ENCODE measurements at places on chromosomes 13 and 19. TPM values are rescaled to one million over a fixed set of nuclear protein-coding genes. Genes with fewer than 3 reads are reported as not detected.

Gene NLRP11
- polyA plus RNA-seq: 0.17 TPM

Gene DHX34
- 10.1 TPM for polyA plus RNA-seq

Gene ZNF579
- 13.8 TPM for polyA plus RNA-seq

Gene IQCN
- polyA plus RNA-seq: 6.6 TPM

Gene NALCN
- 1.2 TPM for polyA plus RNA-seq

Gene MYBPC2
- polyA plus RNA-seq: 0.61 TPM

Gene CSNK1G2
- polyA plus RNA-seq: 50.5 TPM

Gene PEPD
- 112 TPM for polyA plus RNA-seq

Gene TNFRSF19
- polyA plus RNA-seq: 54.1 TPM

Gene ANKLE1
- polyA plus RNA-seq: 0.95 TPM

Gene HNRNPA1L2
- polyA plus RNA-seq: 25.5 TPM

Gene RAB20
- 10.1 TPM for polyA plus RNA-seq

Gene SYCN
- not detected for polyA plus RNA-seq

Gene IFNL1
- not detected for polyA plus RNA-seq

Gene THSD8
- 4.7 TPM for polyA plus RNA-seq

Gene ZNF790
- 14.1 TPM for polyA plus RNA-seq

Gene ZNF729
- 0.24 TPM for polyA plus RNA-seq

Gene CYP4F2
- not detected for polyA plus RNA-seq

Gene IZUMO2
- polyA plus RNA-seq: 0.53 TPM

Gene ZNF43
- 40.3 TPM for polyA plus RNA-seq

Gene ZIC5
- 0.09 TPM for polyA plus RNA-seq

Gene GAPDHS
- not detected for polyA plus RNA-seq

Gene PRKCG
- 0.23 TPM for polyA plus RNA-seq

Gene KCNRG
- polyA plus RNA-seq: 1.1 TPM

Gene GRIK5
- polyA plus RNA-seq: 19.0 TPM

Gene RASA3
- polyA plus RNA-seq: 12.5 TPM

Gene PGLYRP2
- polyA plus RNA-seq: 0.08 TPM

Gene S1PR2
- polyA plus RNA-seq: 12.2 TPM

Gene ZNF701
- 13.3 TPM for polyA plus RNA-seq

Gene S1PR4
- polyA plus RNA-seq: 0.28 TPM

Gene CEACAM20
- polyA plus RNA-seq: not detected

Gene MUC16
- 0.02 TPM for polyA plus RNA-seq

Gene CD209
- polyA plus RNA-seq: 2.7 TPM

Gene ZNF570
- 9.4 TPM for polyA plus RNA-seq

Gene ZNF439
- 27.4 TPM for polyA plus RNA-seq

Gene OR1M1
- 0.21 TPM for polyA plus RNA-seq

Gene FPR2
- polyA plus RNA-seq: 0.38 TPM

Gene SLC25A41
- polyA plus RNA-seq: 0.50 TPM

Gene KCNJ14
- 1.3 TPM for polyA plus RNA-seq

Gene LAIR2
- polyA plus RNA-seq: not detected

Gene PRR20A
- polyA plus RNA-seq: not detected

Gene HRC
- 29.2 TPM for polyA plus RNA-seq

Gene C13orf42
- polyA plus RNA-seq: 0.47 TPM

Gene NUP58
- polyA plus RNA-seq: 42.9 TPM

Gene EPSTI1
- 12.0 TPM for polyA plus RNA-seq
